ENCODE measurements at places on chromosomes 6 and 20.

DNA sequence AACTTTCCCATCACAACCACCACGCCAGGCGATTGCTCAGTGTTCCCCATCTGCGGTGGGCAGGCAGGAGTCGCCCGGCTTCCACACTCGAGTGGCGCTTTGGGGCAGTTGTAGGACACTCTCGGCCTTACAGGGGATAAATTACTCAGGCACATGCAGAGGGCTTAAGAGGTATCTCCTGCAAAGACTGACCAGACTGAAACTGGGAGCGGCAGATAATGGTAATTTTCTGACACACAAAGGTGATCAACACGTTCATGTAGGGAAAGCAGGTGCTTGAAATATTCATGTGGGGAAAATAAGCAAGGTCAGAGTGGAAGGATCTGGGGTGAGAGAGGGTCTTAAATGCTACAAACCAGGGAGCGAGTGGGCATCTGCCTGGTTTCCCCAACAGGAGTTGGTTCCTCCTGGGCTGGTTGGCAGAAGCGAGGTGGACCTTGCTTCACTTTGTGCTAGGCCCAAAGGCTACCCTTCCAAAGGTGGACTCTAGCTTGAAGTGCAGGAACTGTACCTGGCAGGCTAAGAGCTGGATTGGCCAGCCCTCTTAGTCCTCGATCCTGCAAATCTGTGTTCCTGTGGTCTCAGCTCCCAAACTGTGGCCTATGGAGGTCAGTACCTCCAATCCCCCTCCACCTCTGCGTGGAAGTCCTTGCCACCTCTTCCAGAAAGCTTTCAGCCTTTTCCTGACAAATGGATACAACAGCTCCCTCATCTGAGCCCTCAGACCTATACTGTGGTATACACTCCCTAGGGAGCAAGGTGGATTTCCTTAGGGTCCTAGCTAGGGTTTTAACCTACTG lies 16.7 kb downstream of the PLAGL2 start:
- DNase-seq: no peak

GRCh38 chr20:47814632-47815415 lies 29.5 kb upstream of the SULF2 start:
- DNase-seq: no peak

DNA sequence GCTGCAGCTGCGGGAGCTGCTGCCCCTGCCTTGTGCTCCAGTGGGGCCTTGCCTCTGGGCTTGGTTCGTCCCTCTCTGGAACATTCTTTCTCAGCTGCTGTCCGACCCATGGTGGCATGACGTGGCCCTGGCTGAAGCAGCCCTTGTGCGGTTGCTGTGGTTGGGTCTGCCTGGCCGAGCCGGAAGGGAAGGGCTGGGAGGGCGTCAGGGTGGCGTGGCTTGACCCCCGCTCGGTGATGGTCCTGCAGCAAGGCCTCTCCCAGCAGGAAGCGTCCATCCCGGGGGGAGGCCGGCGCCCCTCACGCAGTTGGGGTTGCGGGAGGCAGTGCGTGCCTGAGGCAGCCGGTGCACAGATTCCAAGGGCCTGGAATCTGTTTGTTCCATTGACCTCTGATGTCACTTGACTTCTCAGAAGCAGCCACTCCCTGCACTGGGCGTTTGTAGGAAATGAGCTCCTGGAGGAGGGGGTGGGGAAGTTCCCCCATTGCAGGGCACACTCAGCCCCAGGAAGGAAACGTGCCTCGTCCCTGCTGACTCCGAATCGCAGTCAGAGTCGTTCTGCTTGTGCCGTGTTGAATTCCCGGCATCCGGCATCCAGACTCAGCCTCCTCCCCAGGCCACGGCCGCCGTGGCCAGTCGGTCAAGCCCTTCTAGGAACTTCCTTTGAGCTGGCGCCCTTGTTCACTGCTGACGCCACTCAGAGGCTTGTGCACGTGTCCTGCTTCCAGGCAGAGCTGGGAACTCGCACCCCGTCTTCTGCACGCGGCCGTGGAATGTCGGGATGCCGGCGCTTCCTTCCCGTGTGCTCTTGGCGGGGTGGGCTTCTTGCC lies 9.7 kb upstream of the TNFRSF6B start:
- DNase-seq: no peak

- DNase-seq: no peak
Measured at GRCh38 chr6:148169706-148170105, 172.9 kb upstream of the SASH1 start.

DNA sequence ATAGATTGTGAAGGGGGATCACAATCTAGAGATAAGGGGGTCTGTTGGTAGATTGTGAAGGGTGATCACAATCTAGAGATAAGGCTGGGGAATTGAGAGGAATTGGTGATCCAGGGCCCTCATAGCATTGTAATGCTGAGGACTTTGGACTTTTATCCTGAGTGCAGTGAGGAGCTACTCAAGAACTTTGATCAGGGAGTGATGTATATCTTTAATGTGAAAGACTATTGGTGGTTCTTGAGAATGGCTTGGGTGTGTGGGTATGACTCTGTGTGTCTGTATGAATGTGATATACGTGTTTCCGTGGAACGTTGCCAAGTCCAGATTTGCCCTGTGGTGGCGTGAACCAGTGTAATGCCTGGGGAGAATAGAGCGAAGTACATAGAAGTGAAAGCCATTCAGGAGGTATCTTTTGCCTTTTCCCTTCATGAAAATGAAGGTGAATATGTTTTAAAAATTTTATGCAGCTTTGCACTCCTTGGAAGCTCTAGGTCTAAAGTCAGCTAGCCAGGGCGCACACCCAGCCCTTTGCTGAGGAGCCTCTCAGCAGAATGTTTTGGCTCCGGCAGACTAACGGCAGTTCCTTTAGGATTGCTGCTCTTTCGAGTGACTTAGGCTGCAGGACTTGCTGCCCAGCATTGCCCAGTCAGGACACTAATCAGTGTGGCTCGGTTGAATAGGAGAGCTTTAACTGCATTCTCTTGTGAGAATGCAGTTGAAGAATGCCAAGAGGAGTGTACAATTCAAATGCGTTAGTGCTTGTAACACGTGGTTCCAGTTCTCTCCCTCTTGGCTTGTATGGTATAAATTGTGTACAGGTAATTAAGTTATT lies 3.5 kb downstream of the ZFAND3 start:
- DNase-seq: no peak

GRCh38 chr20:35883778-35884540 lies 70.3 kb downstream of the SCAND1 start:
- DNase-seq: peak; percentile 29

GRCh38 chr6:104123227-104123626 lies 736.5 kb downstream of the HACE1 start:
- DNase-seq: no peak

DNA sequence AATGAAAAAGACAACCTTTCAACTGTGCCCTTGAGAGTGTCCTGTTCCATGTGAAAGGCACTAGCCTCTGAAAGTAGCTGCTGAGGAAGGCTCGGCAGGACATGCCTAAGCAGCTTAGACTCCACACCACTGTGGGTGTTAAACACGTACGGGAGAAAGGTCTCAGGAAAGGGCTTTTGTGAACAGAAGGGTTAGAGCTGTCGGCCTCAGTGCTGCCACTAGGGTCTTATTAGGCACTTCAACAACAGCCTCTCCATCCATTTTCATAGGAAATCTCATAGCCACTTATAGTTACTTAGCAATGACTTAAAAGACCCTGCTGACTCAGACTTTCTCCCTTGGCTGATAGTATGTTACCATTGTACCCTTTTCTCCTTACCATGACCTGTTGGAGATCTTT lies 662.8 kb downstream of the TBC1D32 start:
- DNase-seq: no peak

- no peak for DNase-seq
Measured at GRCh38 chr20:43731927-43732326, 5.1 kb upstream of the GTSF1L start.

GRCh38 chr20:33490934-33491656 lies 1.2 kb downstream of the CBFA2T2 start:
- no peak for DNase-seq

- DNase-seq: no peak
Measured at GRCh38 chr20:63238031-63238430, 2.3 kb downstream of the BIRC7 start.

- DNase-seq: no peak
Measured at GRCh38 chr20:11124849-11125505, 451.2 kb upstream of the JAG1 start.

GRCh38 chr20:53828088-53828681 lies 234.5 kb upstream of the ZNF217 start:
- DNase-seq: no peak

DNA sequence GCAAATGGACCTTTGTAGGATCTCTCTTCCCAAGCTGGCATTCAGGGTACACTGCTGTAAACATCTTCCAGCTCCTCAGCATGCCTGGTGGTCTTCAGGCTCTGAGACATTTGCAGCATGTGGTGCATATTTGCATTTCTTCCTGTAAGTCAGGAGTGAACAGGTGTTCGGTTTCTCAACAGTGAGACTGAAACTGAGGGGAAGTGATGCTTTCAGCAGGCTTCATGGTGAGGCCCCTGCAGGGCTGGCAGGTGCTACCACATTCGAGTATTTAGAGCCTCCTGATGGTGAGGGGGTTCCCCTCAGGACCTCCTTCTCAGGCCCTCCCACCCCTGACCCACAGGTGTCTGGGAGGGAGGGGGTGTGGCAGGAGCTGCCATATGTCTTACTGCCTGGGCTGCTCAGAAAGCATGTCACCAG lies 15.1 kb downstream of the MYBL2 start:
- no peak for DNase-seq

GRCh38 chr6:115617031-115617430 lies 443.7 kb downstream of the FRK start:
- no peak for DNase-seq

- no peak for DNase-seq
Measured at GRCh38 chr6:170199716-170200115, 91.2 kb downstream of the DLL1 start.

GRCh38 chr6:155962276-155962675 lies 506.6 kb upstream of the NOX3 start:
- no peak for DNase-seq

- DNase-seq: no peak
Measured at GRCh38 chr6:20688710-20689500, 154.6 kb downstream of the CDKAL1 start.

DNA sequence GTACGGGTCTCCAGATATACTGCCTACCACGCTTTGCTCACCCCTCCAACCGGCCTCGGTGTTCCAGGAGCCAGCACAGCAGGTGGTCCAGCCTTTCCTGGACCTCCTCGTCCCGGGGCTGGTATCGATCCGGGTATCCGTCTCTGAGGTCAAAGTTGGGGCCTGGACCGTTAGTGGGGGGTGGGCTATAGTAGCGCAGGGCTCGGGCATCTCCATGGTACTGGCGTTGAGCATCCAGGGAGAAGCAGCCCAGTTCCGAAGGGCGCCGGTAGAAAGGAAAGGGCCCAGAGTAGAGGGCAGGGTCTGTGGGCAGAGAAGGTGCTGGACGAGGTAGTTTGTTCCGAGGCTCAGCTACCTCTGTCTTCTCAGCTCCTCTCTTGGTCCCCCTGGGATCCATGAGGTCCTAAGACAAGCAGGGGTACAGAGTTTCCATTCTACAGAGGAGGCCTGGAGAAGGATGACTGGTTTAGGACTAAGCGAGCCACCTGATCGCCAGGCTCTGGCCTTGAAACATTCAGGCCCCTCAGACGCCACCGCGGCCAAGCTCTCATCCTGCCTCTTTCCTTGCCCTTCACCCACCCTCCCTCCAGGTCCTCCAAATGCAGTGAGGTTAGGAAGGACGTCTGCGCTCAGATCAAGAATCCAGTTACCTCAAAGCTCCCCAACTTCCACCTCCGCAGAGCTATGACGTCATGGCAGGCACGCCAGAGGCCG lies 502 bp downstream of the DXO start:
- DNase-seq: no peak

DNA sequence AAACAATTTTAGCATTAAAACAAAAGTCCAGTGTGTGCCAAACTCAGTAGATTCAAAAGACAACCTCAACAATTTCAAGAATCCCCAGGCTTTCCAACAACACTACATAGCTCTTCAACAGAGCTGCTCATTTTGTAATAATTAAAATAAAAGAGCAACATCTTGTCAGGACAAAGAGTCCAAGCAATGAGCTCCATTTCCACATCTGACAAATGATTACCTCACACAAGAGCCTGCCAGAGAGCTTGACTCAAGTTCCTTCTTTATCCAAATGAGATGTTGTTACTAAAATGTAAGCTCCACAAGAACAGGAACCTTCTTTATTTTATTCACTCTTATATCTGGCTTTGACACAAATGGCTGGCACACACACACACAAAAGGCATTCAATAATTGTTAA lies 449.8 kb downstream of the HACE1 start:
- no peak for DNase-seq

DNA sequence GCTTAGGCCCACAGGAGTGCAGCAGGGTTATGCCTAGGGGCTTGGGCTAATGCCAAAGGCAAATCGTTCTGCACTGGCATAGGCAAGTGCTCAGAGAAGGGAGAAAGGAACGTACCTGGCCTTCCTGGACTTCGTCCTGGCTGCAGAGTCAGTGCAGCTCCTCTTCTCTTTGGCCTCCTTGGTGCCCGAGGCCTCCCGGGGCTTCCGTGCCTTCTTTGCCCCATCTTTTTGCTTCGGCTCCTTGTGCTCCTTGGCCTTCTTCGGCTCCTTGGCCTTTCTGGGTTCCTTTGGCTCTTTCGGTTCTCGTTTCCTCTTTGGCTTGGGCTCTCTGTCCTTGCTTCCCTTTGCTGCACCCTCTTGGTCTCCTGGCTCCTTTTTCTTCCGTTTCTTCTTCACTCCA lies 85.2 kb downstream of the CHD6 start:
- no peak for DNase-seq

DNA sequence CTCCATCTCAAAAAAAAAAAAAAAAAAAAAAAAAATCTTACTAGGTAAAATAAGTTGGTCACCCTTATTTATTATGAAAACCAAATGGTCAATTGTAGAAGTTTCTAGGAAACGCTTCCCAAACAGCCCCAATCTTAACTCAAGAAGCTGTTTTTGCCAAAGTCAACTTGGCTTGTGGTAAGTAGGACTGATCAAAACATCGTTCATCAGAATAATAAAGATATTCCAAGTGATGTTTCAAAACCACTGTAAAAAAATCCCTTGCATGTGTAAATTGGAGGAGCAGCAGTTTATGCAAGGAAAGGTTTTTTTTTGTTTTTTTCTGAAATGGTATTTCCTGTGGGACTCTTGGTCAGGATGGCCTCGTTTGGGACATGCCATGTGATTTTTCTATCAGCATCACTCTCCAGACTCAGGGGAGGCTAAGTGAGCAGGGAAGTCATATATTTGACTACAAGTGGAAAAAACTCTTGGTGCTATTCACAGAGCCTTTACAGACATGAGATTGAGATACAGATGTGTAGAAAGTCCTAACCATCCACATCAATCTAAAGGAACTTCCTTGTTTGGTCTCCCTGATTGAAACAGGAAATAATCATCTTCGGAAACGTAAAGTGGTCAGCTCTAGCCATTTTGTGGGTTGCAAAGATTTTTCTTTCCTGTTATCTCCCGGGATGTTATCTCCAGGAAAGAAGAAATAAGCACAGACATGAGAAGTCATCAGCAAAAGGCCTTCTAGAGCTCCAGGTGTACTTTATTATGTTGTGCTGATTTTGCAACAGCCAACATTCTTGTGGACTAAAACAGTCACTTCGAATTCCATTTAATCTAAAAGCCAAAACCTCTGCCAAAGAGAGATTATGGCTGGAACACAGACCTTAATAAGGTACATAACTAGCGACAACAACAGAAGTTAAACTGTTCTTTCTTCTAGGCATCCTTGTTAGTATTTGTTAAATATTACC lies 177.8 kb downstream of the EDN1 start:
- no peak for DNase-seq

Data from activated T-helper 1 cell treated with anti-CD3 and anti-CD28 coated beads, Interleukin-2, amount 50 U/mL, for 16 hours (primary cell).